ENCODE measurements at places on chromosomes 2 and 18.

GRCh38 chr2:240509667-240510512 is 47.9 kb downstream of the ANKMY1 start:
- DNase-seq, result no peak

DNA sequence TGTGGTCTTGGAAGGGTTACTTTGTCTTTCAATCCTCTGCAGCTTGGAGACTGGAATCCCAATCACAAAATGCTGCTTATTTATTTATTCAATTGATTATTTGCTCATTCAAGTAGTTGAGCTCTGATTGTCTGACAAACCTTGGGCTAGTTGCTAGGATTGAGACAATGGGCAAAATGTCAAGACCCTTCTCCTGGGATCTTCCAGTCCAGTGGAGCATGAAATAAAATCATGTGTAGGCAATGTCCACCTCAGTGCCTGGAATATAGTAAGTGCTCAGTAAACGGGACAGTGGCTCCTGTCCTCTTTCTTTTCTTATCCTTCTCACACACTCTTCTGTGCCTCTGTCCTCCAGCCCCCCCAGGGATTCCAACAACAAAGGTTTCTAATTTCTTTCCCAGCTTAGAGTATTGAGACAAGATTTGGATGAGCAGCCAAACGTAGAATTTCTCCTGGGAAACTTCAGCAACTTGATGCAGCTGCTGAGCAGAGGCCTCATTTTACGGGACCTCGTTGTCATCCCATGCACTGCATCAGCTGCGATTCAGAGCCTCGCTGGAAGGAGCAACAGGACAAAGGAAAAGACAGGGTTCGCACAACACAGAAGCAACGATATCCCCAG is 545.0 kb downstream of the SOX11 start:
- no peak for DNase-seq

DNA sequence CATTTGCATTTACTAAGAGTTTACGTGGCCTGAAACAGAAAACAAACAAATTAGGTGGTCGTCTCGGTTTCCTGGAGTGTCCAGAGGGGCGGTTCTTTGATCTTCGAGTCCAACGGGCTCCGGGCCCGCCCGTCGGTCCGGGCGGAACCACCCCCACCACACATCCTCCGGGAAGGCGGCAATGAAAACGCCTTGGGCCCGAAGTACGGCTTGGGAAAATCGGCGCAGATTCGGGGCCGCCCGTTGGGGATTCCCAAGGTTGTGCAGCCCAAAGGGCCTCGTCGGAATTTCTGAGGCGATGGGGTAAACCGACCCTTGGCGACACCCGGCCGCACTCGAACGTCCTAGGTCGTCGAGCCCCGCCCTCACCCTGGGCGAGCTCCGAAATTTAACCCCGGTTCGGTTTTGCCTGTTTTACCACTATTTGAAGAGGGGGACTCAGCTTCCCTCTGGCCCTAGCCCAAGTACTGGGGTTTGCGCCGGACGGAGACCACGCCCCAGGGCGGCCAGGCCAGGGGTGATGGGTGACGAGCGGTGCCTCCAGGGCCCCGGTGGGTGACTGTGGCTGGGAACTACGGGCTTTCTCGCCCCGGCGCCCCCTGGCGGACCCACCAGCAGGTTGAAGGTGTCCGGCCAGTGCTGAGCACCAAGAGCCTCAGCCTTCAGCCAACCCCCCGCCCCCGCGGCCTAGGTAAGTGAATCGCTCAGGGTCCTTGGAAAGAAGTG is 1.9 kb upstream of the CFAP53 start:
- peak; percentile 75 for DNase-seq

GRCh38 chr2:36193680-36194079 is 161.9 kb upstream of the CRIM1 start:
- no peak for DNase-seq

GRCh38 chr2:169119851-169120250 is 50.5 kb downstream of the DHRS9 start:
- DNase-seq, result no peak

DNA sequence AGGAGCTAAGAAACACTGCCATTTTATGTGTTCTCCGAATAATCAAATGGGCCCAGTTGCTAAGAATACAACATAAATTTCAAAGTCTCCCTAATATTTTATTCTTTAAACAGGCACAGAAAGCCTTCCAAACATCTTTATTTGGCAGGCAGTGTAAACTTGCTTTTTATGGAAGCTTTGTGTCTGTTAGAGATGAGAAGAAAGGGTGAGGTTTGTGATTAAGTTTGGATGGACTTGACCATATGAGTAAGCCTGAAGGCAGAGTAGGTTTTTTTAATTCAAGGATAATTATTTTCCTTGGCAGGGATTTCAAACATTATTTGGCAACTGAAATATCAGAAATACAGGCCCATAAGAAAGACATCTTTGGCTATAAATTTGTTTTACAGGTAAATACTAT is 62.9 kb downstream of the COX7A2L start:
- DNase-seq, result no peak

DNA sequence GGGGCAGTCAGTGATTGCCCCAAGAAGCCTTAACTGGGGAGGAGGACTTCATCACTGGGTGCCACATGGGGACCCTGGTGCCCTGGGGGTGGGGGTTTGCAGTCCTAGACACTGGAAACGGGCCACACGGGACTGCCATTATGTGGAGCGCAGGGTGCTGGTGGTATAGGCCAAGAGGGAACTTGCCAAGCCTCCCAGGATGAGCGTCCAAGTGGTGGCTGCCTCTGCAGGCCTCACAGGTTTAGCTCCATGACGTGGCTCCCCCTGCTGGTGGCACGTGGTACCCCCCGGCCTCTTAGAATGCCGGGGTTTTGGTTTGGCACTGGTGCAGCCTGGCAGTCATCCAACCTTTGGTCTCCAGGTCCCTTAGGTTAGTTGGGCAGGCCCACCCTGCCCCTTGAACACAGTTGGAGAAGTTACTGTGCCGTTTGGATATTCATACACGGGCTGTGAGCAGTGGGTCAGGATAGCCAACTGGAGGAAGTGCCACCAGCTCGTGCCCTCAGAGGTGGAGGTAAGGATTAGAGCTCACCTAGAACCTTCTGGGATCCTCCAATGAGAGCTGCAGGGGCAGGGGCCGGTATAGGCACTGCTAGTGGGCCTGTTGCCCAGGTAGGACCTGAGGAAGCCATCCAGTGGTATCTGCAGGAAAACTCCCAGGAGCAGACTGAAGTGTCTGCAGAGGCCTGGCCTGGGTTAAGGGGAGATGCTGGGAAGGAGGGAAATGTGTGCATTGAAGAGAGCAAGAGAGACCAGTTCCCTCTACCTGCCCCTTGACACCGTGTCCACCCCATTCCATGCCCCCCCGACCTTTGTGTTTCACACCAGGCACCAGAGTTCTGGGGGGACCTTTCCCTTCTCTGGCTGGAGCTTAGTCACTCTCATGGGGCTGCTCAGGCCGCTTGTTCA is 5.7 kb downstream of the PTMA start:
- DNase-seq, result peak; percentile 81

- no peak for DNase-seq
Measured at GRCh38 chr2:39608686-39609441, 56.9 kb upstream of the TMEM178A start.

DNA sequence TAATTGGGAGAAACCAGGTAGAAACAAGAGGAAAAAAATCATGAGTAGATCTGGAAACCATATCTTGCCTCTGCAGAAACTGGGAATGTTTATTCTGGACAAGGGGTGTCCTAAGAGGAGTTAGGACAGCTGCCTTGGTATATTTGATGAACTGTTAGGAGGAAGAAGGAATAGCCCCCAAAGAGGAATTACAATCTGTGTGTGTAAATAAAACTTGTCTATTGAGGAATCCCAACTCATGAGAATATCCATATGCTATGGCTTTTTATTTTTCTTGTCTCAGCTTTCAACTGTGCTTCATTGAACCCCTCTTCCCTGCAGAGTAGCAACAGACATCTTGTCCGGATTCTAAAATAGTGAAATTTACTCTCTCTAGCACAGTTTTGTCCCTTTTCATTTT is 423.5 kb upstream of the SLC14A2 start:
- no peak for DNase-seq

- DNase-seq, result no peak
Measured at GRCh38 chr2:55231546-55232083, 478 bp downstream of the CLHC1 start.

DNA sequence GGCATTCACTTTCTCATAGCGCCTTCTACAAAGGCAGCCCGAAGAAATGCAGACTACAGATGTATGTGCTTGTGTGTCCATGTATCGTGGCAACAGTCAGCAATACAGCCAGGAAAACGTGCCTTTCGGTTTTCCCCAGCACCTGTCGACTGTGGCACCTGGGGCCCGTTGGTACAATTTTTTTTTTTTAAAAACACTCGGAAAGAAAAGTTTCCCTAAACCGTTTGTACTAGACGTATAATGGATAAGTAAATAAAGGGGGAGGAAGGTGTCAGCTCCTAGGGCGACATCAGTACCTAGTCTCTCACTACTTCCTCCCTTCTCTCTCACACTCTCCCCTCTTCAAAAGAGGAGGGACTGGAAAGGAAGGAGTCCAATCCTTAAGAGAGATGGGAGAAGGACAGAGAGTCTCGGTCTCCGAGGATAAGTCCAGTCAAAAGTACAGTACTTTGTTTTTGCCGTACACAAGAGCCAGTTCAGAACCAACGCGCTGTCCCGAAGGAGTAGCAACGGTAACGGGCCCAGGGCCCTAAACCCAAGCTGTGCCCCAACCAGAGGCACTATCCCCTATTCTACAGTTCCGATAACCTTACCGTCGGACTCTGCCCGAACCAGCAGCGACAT is 759 bp downstream of the PPP4R3B start:
- no peak for DNase-seq

DNA sequence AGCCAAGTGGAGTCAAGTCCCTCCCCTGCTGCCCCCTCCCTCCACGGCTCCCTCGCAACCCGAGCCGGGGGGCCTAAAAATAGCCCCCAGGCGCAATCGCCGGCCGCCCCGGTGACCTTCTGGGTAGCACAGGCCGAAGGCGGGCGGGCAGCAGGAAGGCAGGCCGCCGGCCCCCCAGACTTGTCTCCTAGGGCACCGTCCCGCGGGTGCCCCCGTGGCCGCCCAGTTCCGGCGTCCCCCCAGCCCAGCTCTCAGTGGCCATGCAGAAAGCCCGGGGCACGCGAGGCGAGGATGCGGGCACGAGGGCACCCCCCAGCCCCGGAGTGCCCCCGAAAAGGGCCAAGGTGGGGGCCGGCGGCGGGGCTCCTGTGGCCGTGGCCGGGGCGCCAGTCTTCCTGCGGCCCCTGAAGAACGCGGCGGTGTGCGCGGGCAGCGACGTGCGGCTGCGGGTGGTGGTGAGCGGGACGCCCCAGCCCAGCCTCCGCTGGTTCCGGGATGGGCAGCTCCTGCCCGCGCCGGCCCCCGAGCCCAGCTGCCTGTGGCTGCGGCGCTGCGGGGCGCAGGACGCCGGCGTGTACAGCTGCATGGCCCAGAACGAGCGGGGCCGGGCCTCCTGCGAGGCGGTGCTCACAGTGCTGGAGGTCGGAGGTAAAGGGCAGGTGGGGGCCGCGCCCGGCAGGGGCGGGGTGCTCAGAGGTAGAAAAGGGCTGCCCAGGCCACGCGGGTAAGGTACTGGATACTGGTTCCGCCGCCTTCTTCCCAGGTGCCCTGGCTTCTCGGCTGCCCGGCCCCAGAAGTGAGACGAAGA is at the start of gene SPEG:
SPEG (plus strand) TSS at position 126 of the 808 bp plus-strand sequence; CDS start at position 261, 135 bp downstream.
- DNase-seq, result no peak

- no peak for DNase-seq
Measured at GRCh38 chr2:168143813-168144212, 103.6 kb downstream of the STK39 start.

GRCh38 chr2:11933854-11934253 is 187.4 kb downstream of the LPIN1 start:
- DNase-seq, result no peak

DNA sequence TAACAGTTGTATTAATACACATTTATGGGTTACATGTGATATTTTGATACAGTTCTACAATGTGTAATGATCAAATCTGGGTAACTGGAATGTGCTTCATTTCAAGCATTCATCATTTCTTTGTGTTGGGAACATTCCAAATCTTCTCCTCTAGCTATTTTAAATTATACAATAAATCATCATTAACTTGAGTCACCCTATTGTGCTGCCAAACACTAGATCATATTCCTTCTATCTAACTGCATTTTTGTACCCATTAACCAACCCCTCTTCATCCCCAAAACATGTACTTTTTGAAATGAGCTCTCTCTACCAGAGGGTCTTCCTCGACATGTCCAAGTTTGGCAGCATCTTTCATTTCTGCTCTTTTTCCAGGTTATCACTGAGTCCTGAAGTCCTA is 81.1 kb upstream of the TTC39C start:
- DNase-seq, result no peak

GRCh38 chr2:220114443-220114842 is 487.0 kb downstream of the SLC4A3 start:
- no peak for DNase-seq

DNA sequence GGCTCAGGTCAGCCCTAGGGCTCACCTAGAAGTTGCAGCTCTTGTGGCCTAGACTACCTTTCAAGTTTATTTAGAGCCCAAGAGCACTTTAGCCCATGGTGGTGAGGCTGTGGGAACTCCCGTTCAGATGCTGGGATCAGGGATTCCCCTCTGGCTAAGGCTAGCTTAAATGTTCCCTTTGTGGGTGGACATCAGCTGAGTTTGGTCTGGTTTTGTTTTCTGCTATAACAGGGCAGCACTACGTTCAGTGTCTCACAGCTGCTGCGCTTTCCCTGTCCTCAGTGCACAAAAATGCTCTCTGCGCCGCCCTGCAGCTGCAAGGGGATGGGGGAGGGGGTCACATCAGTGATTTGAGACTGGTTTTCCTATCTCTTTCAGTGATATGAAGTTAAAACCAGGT is 170.5 kb upstream of the KCNJ3 start:
- DNase-seq, result no peak

Data from stimulated activated CD8-positive, alpha-beta memory T cell treated with anti-CD3 and anti-CD28 coated beads, Interleukin-15, amount 100 ng/mL, for 48 hours (primary cell).